ENCODE measurements at places on chromosomes 2 and 18.
A peak's percentile ranks its signal among the peaks of the same experiment; 100 is the strongest.

- DNase-seq, result no peak
These were observed 16.2 kb downstream of the C2orf76 start for GRCh38 chr2:119350311-119350998.

GRCh38 chr2:24191156-24191555 is 16.3 kb downstream of the FAM228A start:
- DNase-seq, result no peak

GRCh38 chr2:84477886-84478285 is 18.8 kb upstream of the SUCLG1 start:
- no peak for DNase-seq

DNA sequence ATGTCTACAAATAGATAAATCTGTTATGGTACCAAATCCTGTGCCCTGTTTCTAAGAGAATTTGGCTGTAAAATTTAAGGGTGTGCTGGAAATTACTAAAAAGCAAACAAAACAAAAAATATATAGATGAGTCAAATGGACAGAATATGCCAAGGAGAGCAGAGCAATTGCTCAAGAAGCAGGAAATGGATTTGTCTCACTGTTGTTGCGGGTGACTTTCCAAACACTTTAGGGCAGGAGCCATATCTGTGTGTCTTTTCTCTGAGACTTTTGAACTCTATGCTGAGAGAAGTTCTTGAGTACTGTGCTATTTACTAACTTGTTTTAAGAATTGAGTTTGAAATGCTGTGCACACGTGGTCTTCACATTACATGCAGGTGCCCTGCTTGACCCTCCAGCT is 221.7 kb downstream of the PHLPP1 start:
- DNase-seq, result no peak

DNA sequence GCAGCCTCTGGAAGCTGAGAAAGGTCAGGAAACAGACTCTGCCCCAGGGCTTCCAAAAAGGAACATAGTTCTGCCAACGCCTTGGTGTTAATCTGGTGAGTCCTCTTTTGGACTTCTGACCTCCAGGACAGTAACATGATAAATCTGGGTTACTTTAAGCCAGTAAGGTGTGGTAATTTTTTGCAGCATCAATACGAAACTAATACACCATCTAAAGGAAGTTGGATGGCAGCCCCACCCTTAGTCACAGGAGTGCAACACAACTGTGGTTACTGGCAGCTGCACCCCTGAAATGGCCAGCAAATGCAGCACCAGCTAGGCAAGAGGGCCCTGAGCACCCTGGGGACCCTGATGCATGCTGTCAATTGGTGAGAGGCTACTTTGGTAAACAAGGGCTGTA is 25.8 kb downstream of the CREG2 start:
- DNase-seq, result no peak

DNA sequence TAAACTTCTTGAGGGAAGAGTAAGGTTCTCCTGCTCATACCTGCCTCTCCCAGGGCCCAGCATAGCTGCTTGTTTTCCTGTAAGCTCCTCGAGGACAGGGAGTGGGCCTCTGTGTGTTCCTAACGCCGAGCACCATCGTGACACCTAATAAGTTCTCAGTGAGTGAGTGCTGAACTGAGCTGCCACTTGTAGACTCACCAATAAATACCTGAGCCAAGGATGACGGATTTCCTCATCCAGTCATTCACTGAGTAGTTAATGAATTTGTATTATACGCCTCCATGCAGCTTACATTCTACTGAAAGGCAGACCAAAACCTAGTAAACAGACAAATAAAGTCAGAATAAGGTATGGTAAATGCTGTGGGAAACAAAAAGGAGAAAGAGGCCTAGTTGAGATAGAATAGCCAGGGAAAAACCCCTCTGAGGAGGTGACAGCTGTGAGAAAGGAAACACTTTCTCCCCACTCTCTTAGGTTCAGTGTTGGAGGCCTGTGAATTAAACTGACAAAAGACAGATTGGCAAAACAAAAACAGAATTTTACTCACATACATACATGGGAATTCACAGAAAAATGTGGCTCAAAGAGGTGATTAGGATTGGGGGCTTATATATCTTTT is 138.6 kb downstream of the B3GNT2 start:
- no peak for DNase-seq

DNA sequence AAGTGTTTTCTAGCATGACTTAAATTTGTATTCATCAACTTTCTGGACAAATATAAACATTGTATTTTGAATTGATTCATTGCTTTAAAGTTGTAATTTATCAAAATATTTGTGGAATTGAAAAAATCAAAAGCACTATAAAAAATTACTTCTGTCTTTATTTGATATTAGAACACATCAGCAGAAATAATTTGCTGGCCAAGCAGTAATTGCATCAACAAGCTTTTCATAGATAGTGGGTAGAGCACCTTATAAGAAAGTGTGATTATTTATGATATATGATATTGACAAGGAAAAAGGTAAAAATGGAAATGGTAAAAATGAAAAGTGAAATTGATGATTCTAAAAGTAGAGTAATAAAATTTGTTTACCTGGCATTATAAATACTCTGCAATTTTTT is 861.1 kb downstream of the CPS1 start:
- DNase-seq, result no peak

DNA sequence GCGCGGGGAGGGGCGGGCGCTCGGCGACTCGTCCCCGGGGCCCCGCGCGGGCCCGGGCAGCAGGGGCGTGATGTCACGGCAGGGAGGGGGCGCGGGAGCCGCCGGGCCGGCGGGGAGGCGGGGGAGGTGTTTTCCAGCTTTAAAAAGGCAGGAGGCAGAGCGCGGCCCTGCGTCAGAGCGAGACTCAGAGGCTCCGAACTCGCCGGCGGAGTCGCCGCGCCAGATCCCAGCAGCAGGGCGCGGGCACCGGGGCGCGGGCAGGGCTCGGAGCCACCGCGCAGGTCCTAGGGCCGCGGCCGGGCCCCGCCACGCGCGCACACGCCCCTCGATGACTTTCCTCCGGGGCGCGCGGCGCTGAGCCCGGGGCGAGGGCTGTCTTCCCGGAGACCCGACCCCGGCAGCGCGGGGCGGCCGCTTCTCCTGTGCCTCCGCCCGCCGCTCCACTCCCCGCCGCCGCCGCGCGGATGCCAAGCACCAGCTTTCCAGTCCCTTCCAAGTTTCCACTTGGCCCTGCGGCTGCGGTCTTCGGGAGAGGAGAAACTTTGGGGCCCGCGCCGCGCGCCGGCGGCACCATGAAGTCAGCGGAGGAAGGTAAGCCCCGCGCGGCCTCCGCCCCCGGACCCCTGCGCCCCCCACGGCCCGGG is at the start of gene NFATC1:
Gene NFATC1 (plus strand): TSS at position 170 of the 644 bp plus-strand sequence. CDS start 295 bp downstream, at position 465.
- DNase-seq, result peak; percentile 67

DNA sequence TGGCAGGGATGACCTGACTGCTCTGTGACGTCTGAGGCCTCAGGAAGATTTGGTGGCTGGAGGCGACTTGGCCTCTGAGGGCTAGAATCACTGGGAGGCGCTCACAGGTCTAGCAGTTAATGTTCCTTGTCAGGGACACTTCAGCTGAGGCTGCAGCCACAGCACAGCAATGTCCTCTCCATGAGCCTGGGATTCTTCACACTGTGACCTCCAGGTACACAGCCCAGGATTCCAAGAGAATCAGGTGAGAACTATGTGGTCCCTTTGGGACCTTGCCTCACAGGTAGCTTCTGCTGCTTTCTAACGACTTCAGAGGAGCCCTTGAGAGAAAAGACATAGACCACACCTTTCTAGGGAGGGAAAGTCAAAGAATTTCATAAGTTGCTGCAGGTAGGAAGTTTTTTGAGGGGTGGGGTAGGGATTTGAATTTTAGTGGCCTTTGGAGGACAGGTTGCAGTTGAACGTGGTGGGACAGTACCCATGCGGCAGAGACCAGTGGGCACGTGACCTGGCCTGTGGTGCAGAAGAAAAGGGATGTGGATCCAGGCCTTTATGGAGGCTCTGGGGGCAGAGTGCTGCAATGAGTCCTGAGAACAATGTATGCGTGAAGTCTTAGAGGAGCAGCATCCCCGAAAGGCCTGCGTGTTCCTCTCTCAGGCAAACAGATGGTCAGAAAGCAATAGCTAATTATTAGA is 86.2 kb downstream of the LYPD1 start:
- no peak for DNase-seq

- DNase-seq, result no peak
These were observed 3.0 kb downstream of the ADCY3 start for GRCh38 chr2:24917086-24917485.

- DNase-seq, result no peak
These were observed 158.4 kb downstream of the LNPK start for GRCh38 chr2:175843625-175844024.

DNA sequence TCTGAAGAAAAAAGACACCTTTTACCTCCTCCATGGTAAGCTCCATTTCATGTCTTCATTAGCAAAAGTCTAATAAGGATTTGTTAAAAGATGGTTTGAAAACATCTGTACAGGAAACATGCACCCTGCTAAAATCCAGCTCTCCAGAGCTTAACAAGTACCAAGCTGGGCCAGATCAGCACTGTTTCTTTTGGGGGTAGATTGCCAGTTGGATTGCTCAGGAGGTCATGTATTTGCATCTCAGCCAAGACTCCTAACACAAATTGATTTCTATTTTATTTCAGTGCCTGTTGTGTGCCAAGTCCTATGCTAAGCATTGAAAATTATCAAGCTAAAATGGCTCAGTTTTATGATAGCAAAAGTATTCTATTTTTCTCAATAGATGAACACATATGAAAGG is 3.4 kb upstream of the TMEM182 start:
- DNase-seq, result no peak

DNA sequence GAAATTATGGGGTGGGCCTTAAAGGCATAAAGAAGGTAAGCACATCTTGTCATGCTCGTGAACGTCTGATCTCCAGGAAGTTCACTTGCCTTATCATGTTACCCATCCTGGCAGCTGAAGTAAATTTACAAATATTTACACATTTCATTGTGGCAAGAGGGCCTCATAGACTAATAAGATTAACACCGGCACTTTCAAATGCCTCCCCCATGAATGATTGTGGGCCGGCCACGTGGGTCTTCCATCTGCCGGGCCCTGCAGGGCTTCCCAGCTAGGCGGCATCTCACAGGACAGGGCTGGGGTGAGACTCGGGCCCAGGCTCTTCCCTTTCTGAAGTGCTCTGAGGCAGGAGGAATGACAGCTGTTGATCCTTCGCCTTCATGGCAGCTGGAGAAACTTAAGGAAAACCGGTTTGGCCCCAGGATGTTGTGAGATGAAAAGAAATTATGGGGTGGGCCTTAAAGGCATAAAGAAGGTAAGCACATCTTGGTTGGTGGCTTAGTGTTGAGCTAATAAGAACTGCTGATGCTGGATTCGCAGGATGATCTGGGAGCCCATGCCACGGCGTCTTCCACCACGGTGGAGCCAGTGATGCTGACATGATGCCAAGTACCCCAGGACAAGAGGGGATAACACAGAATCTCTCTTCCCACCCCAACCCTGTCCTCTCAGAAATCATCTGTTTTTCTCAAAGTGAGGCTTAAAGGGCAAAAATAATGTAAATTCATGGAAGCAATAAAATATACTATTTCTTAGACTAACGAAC is 176.3 kb downstream of the SEPTIN10 start:
- no peak for DNase-seq

DNA sequence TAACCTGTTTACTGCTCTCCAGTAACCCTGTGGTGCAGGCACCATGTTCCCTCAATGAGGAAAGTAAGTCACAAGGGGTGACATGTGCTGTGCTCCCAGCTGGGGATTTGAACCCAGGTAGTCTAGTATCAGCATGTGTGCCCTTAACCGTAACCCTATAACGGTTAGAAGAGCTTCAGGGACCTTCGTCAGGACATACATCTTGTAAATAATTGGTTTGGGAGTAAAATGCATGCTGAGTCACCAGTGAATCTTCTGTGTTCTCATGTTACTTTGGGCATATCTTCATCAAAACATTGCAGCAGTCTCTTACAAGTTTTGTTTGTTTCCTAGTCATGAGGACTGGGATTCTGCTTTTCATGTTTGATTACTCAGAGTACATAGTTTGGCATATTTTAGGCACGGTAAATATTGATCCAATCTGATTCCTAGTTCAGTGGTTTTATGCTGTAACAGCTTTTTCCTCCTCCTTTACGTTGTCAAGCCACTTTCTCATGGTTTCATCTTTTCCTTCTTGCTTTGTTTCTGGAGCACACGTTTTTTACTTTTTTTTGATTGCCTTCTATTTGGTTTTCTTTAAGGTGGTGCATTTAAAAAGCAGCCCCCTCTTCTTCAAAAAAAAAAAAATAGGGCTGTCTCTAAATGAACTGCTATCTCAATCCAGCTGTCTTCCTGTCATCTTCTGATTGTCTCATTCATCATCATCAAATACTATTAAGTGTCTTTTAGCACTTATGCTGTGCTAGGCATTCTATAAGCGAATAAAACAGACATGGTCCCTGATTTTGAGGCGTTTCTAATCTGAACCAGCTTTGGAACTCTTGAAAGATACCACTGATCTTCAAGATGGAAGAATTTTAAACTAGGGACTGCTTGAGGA is 50.4 kb downstream of the CLIP4 start:
- DNase-seq, result no peak

- no peak for DNase-seq
These were observed 5.4 kb downstream of the SNTG2 start for GRCh38 chr2:955829-956731.

GRCh38 chr2:238005528-238005927 is 38.7 kb downstream of the UBE2F start:
- DNase-seq, result no peak

- no peak for DNase-seq
These were observed 45.0 kb downstream of the MBP start for GRCh38 chr18:77087393-77088141.

DNA sequence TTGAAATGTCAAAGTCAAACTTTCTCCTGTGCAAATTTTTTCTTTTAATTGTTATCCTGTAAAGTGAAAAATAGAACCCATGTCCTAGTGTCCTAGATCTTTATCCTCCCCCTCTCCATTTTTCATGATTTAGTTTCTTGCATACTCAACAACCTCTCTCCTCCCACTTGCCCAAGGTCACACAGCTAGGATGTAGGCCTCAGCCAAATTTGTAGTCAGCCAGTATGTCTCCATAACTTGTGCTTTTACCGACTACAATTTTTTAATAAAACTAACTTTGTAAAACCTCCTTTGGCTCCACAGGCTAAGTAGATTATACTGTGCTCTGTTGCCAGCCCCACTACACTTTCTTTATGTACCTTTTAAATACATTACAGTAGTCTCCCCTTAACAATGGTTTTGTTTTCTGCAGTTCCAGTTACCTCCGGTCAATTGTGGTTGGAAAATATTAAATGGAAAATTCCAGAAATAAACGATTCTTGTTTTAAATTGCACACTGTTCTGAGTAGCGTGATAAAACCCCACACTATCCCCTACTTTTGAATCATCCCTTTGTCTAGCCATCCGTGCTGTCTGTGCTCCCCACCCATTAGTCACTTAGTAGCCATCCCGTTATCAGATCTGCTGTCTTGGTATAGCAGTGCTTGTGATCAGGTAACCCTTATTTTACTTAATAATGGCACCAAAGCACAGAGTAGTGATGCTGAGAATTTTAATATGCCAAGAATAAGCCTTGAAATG is 22.8 kb downstream of the GULP1 start:
- DNase-seq, result no peak

GRCh38 chr18:22433956-22434355 is 16.2 kb upstream of the CTAGE1 start:
- no peak for DNase-seq

- DNase-seq, result no peak
These were observed 138.9 kb downstream of the HAUS1 start for GRCh38 chr18:46243095-46243494.

GRCh38 chr18:22871809-22872525 is 61.2 kb upstream of the RBBP8 start:
- DNase-seq, result no peak

- no peak for DNase-seq
These were observed 26.2 kb upstream of the SPOPL start for GRCh38 chr2:138475277-138475776.

GRCh38 chr18:28043631-28044030 is 133.3 kb downstream of the CDH2 start:
- no peak for DNase-seq

GRCh38 chr18:65749841-65750240 is 971 bp upstream of the CDH7 start:
- no peak for DNase-seq
